ENCODE measurements at places on chromosomes 11 and 22.

DNA sequence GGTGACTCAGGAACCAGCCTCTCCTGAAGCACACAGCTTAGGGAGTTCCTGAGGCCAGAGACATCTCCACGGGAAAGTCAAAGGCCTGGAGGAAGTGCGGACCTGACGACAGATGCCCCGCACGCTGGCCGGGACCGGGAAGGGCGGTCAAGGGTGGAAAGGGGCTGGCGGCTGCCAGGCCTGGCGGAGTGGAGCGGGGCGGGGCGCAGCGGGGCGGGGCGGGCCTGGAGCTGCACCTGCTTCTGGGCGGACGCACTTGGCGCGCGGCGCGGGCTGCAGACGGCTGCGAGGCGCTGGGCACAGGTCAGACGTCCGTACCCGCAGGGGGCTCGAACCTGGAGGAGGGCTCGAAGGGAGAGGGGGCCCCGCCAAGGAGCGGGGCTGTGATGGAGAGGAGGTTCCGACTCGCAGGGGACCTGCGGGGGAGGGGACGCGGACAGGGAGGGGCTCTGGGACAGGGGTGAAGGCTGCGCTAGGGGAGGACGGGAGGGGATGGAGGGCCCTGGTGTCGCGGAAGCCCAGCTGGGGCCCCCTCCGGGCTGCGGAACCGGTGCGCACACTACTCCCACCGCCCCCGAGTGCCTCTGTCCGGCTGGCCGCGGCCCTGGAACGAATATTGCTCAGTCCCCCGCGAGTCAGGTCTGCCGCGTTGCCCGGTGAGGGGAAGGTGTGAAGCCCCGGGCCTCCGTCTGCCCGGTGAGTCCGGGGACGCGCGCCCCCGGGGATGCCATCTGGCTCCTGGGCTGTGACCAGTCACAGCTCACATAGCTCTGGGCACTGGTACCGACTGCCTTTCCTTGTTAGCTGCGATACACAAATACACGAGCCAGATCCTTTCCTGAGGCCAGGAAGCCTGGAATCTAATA is at the start of gene TMEM45B:
Gene TMEM45B (plus strand): TSS at position 253 of the 866 bp plus-strand sequence. CDS start 36,635 bp downstream, outside the sequence.
- DNase-seq = no peak

GRCh38 chr22:45468872-45469271 is 33.8 kb upstream of the FBLN1 start:
- DNase-seq = no peak

- DNase-seq = no peak
These were observed 9.3 kb downstream of the MMP13 start for GRCh38 chr11:102946237-102946636.

- DNase-seq = no peak
These were observed 16.7 kb upstream of the FAM168A start for GRCh38 chr11:73614591-73614990.

DNA sequence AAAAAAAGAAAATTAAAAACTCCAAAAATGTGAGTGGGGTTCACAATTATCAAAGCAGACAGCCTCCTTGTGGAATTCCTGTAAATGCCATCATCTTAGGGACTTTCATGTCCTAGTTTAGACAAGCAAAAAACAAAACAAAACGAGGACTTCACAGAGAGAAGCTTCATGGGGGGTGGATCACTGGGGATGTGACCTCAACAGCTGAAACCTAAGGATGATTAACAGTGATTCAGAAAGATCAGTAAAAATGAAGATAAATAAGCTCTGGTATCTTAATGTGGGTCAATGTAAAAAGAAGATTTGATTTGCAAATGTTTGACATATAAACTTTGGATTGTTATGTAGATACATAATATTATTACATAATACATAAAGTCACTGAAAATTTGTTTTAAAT is 8.1 kb upstream of the OR10W1 start:
- DNase-seq = no peak
